ENCODE measurements at places on chromosomes 4 and X.

DNA sequence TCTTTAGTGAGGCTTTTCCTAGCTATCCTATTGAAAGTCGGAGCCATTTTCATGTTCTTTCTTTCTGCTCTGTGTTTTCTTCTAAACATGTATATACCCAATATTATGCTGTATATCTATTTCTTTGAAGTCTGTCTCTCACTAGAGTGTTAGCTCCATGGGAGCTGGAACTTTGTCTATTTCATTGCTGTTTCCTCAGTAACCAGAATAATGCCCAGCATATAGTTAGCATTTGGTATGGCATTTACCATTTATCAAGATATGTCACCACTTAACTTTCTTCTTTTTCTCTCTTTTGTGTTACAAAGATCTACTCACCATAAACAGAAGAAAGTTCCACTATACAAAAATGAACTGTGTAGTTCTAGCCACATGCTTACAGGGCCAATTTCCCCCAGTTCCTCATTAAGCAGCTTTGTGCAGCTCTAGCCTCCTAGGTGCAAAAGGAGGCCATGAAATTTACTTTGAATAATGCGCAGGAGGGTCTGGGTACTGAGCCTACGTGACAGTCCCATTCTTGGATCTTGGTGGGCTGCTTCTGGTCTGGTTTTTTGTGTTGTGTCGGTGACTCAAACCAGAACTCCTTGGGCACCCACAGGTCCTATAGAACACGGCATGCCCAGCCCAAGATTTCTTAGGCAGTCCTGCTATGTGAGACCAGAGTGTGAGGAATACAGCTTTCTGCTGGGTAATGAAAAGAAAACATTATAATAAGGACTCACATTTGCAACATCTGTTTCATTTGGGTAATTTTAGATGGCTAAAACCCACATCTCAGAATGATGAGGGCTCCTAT lies 302.3 kb upstream of the IGFBP7 start:
- no peak for DNase-seq

DNA sequence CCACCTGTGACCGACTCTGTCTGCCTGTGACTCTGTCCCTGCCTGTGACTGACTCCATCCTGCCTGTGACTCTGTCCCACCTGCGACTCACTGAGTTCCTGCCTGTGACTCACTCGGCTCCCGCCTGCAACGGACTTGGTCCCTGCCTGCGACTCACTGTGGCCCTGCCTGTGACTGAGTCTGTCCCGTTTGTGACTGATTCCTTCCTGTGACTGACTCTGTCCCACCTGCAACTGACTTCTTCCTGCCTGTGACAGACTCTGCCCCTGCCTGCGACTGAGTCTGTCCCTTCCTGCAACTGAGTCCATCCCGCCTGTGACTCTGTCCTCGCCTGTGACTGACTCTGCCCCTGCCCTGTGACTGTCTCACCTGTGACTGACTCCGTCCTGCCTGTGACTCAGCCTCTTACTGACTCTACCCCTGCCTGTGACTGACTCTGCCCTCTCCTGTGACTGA lies 9.6 kb upstream of the UVSSA start:
- no peak for DNase-seq

DNA sequence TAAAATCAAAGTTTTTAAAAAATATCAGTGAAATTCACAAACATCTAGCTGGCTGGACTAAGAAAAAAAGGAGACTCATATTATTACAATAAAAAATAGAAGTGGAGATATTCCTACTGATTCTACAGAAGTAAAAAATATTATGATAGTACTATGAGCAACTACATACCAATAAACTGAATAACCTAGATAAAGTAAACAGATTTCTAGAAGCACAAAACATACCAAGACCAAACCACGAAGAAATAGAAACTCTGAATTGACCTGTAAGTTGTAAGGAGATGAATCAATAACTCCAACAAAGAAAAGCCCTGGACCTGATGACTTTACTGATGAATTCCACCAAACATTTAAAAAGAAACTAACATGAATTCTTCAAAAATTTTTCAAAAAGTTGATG lies 867.3 kb downstream of the PCDH18 start:
- DNase-seq: no peak

DNA sequence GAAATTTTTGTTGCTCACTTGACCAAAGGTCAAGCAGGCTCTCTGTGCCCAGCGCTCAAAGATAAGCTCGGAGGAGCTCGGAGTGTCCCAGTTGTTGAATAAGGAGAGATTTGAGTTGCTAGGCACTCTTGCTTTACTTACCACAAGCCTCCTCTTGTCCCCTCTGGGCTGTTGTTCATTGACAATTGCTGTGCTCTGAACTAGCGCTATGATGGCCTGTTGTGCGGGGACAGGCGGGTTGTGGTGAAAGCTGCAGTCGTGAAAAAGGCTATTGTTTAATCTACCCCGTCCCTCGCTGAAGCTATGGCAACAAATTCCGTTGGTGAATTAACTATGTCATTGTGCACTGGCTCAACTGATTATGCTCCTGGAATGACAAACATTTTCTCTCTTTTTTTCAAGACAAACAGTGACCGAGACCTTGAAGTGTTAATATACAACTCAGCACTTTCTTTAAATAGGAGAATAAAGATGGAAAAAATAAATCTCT lies 21.0 kb upstream of the POLA1 start:
- DNase-seq: no peak

DNA sequence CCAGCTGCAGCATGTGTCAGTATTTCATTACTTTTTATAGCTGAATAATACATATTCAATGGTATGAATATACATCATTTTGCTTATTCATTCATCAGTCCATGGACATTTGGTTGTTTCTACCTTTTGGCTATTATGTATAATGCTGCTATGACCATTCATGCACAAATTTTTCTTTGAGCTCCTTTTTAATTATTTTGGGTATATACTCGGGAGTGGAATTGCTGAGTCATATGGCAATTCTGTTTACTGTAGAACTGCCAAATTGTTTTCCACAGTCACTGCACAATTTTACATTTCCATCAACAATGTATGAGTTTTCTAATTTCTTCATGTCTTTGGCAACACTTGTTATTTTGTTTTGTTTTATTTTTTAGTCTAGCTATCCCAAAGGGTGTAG lies 405.9 kb upstream of the PITX2 start:
- no peak for DNase-seq

- no peak for DNase-seq
Observed at GRCh38 chr4:153450544-153450917, 15.6 kb upstream of the TMEM131L start.

GRCh38 chr4:155722816-155723499 lies 35.9 kb upstream of the GUCY1B1 start:
- DNase-seq: no peak

- DNase-seq: no peak
Observed at GRCh38 chr4:29805245-29805644, 914.9 kb upstream of the PCDH7 start.

DNA sequence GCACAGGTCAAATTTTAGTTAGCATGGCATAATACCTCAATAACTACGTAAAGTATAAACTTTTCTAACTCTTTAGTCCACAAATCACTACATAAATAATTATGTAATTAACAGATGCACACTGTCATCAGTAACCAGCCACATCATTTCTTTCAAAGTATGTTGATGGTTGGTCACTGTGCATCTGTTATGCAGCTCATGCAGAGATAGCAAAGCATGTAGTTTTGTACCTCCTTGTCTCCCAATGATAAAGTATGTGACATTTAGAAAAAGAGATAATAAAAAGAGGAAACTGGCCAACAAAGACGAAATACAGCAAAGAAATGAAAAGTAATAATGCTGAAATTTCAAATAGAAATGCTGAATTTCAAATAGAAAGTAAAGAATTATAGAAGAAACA lies 2.9 kb downstream of the LAMTOR3 start:
- DNase-seq: no peak

GRCh38 chrX:46381630-46382029 lies 163.6 kb downstream of the ZNF674 start:
- DNase-seq: no peak

DNA sequence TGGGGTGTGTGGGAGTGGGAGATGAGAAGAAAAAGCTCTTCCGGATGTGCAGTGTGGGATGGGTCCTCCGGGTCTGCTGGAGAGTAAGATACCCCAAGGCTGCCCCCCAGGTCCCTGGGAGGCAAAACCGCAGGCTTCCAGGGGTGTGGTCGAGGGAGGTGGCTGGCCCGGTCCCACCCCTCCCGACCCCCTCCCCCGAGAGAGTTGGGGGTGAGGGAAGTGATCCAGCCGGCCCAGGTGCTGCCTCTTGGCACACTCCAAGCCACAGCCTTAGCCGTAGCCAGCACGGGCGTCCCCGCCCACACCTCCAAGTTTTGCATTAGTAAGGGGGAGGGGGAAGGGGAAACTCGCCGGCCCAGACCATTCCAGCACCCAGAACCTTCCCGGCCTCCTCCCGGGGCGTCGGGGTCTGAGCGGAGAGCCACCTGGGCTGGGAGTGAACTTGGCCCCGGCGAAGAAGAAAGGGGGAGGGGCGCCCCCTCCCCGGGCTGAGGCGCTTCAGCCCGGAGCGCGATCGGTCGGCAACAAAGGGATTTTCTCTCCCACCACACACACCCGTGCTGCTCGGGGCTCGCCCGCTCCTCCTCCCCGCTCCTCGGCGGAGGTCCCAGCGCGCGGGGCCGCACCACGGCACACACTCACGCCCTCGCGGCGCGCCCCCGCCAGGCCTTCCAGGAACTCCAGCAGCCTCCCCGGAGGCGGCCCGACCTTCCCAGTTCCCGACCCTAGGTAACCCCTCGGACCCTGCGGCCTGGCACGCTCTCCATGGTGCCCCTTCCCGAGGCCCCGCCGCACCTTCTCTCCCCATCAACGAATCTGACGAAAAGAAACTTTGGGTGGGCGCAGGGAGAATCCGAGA lies 14.4 kb downstream of the BCOR start:
- DNase-seq: no peak

- no peak for DNase-seq
Observed at GRCh38 chr4:23290656-23291055, 597.9 kb downstream of the GBA3 start.

- DNase-seq: no peak
Observed at GRCh38 chr4:43282534-43282933, 390.0 kb downstream of the GRXCR1 start.

DNA sequence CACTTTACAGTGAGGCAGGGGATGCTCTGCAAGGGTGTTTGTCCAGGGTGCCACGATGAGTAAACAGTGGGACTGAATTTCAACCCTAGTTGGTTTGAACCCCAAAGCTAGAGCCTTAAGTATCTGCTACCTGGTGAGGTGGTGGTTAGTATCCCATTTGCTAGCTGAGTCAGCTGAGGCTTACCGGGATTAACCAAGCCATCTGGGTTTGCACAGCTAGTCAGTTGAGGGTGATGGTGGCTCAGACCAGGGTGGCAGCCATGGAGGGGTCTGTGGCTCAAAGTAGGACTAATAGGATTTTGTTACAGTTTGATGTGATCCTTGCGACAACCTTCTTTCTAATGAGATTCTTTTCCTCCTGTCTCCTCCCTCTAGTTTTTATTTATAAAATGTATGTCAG lies 1.9 kb downstream of the EVC start:
- DNase-seq: no peak

DNA sequence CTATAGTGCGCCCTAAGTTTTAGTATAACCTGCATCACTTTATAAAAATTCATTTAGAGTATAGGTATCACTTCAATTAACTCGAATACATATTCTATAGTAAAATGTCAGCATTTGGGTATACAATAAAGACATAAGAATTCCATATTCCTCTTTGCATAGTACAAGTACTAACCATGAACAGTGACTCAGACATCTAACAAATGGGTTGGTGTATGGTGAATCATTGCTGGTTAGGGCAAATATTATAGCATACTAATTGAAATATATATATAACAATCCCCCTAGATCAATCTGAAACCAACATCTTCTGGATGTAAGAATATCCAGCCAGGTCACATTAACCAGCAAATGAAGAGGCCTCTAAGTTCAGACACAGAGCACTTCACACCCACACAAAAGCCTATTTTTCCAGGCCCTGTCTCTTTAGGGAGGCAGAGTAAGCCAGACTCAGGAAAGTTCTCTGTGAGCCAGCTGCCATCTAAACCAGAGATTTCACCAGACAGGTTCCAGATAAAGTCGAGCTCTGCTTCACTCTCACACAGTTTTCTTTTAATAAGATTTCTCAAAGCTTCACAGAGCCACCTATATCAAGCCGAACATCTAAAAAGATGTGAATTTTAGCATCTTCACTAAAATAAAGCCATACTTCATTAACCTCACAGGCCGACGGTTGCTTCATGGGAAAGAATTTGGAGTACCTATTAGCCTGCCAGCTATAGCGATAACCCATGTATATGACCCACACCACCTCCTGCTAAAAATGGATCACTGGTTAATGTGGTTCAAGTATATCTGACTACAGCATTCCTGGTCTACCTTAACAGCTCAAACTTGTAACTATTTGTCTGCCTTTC lies 200.0 kb upstream of the FTHL17 start:
- no peak for DNase-seq

DNA sequence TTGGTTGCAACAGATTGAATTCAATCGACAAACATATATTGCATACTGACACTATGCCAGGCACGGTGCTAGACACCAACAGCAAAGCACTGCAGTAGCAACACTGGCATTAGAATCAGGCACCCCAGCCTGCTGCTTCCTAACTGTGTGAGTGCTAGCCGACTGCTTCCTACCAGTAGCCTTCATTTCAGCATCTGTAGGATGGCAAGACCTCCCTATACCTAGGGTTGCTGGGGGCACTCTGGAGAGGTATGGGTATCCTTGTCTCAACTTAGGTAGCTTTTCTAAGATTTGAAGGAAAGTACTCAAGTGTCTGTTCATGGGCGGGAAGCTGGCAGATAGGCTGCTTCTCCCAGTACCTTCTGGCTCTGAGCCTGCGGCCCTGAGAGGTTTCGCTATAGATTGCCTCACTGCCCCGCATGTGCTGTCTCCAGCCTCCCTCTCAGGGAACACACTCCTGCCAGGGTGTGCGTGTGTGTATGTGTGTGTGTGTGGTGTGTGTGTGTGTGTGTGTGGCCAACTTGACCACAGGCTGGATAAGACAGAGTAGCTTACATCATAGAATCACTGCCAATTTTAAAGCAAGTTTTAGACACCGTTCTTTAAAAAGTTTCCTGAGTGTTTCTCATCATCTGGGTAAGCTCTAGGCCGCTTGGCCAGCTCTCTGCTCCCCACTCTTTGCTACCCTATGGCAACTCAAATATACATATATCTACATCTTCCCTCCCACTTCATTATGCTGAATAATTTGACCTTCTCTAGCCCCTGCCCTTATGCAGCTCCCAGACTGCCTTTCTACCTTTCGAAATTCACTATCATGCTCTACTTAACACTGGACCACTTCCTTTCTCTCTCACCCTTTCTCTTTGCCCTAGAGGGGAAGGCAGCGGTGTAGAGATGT lies 97.0 kb upstream of the PJA1 start:
- no peak for DNase-seq

GRCh38 chr4:151114986-151115385 lies 15.6 kb downstream of the RPS3A start:
- DNase-seq: no peak

GRCh38 chr4:185903205-185903604 lies 91.2 kb upstream of the SORBS2 start:
- DNase-seq: no peak

Measured in effector CD4-positive, alpha-beta T cell (primary cell).